ENCODE measurements at places on chromosomes 7 and 10. TPM values are rescaled to one million over a fixed set of nuclear protein-coding genes. Genes with fewer than 3 reads are reported as not detected.

The CHST15 gene
- 6.3 TPM for total RNA-seq

The NOC3L gene
- 20.9 TPM for total RNA-seq

The FGFR2 gene
- 0.27 TPM for total RNA-seq

The SEMA4G gene
- total RNA-seq = 9.2 TPM

The FEZF1 gene
- total RNA-seq = not detected

The CCDC201 gene
- total RNA-seq = not detected

The TFEC gene
- total RNA-seq = 0.14 TPM

The NUDT13 gene
- total RNA-seq = 3.0 TPM

The ING3 gene
- total RNA-seq = 5.0 TPM

The TAS2R3 gene
- not detected for total RNA-seq

The SMO gene
- 13.8 TPM for total RNA-seq

The SNCG gene
- total RNA-seq = 9.6 TPM

The IGFBP3 gene
- 156 TPM for total RNA-seq
